ENCODE measurements at places on chromosomes 4 and X. TPM values are rescaled to one million over a fixed set of nuclear protein-coding genes. Genes with fewer than 3 reads are reported as not detected.

DNA sequence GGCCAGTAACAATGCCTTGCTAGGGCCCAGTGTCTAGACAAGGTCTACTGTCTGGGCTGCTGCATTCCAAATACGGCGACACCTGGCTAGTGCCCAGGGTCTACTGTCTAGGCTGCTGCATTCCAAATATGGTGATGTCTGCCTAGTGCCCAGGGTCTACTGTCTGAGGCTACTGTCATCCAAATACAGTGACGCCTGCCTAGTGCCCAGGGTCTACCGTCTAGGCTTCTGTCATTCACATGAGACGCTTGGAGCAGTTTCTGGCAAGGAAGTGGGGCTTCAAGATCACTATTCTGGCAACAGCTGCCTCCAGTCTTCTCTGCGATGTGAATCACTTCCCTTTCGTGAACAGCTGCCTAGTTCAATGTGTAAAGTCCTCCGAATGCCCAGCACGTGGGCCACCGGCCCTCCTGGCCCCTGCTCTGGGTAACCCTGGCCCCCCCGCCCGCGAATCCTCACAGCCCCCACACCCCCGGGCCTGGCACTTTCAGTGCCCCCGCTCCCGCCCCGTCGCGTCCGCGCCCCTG lies 12.7 kb downstream of the ACOX3 start:
- DNase-seq: peak; percentile 81

PAGE2 gene
- total RNA-seq: not detected

DNA sequence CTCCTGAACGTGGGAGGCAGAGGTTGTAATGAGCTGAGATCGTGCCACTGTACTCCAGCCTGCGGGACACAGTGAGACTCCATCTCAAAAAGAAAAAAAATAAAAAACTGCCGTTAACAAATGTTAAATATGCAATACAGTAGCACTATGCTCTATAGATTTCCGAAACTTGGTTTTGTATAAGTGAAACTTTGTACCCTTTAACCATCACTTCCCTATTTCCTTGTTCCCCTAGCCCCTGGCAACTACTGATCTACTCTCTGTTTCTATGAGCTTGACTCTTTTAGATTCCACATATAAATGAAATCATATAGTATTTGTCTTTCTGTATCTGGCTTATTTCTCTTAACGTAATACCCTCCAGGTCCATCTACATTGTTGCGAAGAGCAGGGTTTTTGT lies 74.1 kb downstream of the TAB3 start:
- no peak for DNase-seq

HTN3 gene
- total RNA-seq: not detected

SPARCL1 gene
- total RNA-seq: 868 TPM
